Stimulated activated CD4-positive, alpha-beta T cell treated with anti-CD3 and anti-CD28 coated beads, Interleukin-1b, Interleukin-23, amount 100 ng/mL, for 1 hour (primary cell): ENCODE measurements at places on chromosomes 5 and 9.

GRCh38 chr9:95296761-95297160, 20.7 kb downstream of the FANCC start:
- DNase-seq = no peak

GRCh38 chr9:36878986-36879982, 154.8 kb downstream of the PAX5 start:
- no peak for DNase-seq

DNA sequence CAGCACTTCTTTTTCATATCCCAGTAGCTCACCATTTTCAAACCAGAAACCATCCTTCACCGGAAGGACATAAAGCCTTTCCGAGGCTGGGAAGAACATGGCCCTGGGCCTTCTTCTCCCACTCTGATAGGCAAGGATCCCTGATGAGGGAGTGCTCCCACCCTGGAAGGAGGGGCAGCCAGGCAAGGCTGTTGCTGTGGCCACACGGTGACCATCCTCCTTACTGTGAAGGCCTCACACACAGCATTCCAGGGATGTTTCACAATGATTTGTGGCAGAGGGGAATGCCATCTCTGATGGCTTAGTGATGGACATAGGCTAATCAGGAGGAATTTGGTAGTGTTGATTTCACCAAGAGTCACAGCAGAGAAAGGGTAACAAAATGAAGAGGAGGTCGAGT, 130.7 kb downstream of the ADAMTS12 start:
- no peak for DNase-seq

GRCh38 chr5:56119050-56119449, 114.1 kb downstream of the ANKRD55 start:
- DNase-seq = no peak

DNA sequence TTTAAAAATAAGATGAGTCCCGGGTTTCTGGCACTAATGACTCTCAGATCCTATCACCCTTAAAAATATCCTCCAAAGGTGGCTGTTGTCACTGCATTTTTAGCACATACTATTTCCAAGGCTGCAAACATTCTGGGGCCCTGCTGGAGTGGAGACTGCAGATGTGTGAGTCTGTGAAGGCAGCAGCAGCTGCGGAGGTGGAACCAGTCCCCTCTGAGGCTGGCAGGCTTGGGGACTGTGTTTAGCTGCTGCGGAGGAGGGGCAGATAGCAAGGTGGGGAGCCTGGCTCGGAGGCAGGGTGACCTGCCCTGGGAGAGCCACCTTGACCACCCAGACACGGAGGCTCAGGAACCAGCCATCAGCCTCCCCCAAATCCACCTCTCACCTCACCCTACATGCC, 77.0 kb downstream of the C5orf15 start:
- DNase-seq = no peak

DNA sequence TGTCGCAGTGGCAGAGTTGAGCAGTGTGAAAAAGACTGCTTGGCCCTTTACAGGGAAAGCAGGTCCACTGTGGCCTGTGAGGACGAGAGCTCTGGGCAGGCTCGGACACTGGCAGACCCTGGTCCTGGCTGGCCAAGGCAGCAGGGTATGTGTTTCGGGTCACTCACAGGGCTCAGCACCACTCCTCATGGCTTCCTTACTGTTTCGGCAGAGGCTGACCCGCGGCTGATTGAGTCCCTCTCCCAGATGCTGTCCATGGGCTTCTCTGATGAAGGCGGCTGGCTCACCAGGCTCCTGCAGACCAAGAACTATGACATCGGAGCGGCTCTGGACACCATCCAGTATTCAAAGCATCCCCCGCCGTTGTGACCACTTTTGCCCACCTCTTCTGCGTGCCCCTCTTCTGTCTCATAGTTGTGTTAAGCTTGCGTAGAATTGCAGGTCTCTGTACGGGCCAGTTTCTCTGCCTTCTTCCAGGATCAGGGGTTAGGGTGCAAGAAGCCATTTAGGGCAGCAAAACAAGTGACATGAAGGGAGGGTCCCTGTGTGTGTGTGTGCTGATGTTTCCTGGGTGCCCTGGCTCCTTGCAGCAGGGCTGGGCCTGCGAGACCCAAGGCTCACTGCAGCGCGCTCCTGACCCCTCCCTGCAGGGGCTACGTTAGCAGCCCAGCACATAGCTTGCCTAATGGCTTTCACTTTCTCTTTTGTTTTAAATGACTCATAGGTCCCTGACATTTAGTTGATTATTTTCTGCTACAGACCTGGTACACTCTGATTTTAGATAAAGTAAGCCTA, 15.7 kb downstream of the SQSTM1 start:
- DNase-seq = no peak

DNA sequence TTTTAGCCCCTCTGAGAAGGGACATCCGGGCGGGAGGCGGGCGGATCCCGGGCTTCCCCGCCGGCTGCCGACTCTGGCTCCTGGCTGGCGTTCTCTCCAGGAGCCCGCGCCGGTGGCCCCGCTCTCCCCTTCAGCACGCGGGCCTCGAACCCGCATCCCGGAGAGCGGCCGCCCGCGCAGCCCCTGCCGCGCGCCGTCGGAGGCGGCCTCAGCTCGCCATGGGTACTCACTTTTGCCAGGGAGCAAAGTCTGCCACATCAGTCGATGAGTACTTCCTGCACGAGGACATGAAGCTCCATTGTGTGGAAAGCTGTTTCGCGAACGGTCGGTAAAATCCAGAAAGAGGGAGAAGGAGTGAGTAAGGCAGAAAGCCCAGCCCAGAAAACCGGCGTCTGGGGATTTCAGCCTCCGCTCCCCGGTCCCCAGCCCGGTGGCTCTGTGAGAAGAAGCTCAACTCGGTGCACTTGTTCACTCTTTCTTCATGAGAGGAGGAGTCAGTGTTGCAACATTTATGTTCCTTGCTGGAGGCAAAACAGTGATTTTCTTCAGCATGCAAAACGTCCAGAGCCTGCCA, at the start of gene PRLR:
TSS of gene PRLR (minus strand) at position 450 of the 574 bp plus-strand sequence. CDS start 140,867 bp downstream, outside the sequence.
- no peak for DNase-seq

DNA sequence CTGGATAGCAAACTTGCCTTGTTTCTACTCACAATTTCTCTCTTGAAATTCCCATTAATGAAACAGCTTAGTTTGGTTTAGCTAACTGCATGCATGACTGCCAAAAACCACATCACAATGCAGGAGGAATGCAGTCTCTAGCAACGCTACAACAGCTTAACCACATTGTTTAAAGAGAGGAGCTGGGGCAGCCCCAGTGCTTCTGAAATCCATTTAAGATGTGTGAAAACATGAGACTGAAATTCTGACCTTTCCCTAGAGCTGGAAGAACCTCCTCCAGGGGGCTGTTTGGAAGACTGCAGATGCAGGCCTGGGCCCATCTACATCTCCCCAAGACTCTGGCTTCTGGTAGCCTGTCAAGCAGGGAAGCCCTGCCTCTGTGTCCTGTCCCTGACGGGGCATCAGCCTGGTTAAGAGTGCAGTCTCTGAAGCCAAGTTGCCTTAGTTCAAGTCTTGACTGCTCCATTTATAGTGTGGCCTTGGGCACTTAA, 157.1 kb downstream of the ZNF462 start:
- DNase-seq = no peak

GRCh38 chr5:116554764-116555163, 19.9 kb downstream of the SEMA6A start:
- DNase-seq = no peak
